ENCODE measurements at places on chromosomes 2 and 18. TPM values are rescaled to one million over a fixed set of nuclear protein-coding genes. Genes with fewer than 3 reads are reported as not detected.
A peak's percentile ranks its signal among the peaks of the same experiment; 100 is the strongest.

GRCh38 chr2:59413751-59414570 is 1139.5 kb downstream of the BCL11A start:
- no peak for DNase-seq

GRCh38 chr18:4271952-4272351 is 183.2 kb downstream of the DLGAP1 start:
- DNase-seq = no peak

GRCh38 chr18:23307567-23308295 is 145.4 kb upstream of the RIOK3 start:
- peak; percentile 55 for DNase-seq

DNA sequence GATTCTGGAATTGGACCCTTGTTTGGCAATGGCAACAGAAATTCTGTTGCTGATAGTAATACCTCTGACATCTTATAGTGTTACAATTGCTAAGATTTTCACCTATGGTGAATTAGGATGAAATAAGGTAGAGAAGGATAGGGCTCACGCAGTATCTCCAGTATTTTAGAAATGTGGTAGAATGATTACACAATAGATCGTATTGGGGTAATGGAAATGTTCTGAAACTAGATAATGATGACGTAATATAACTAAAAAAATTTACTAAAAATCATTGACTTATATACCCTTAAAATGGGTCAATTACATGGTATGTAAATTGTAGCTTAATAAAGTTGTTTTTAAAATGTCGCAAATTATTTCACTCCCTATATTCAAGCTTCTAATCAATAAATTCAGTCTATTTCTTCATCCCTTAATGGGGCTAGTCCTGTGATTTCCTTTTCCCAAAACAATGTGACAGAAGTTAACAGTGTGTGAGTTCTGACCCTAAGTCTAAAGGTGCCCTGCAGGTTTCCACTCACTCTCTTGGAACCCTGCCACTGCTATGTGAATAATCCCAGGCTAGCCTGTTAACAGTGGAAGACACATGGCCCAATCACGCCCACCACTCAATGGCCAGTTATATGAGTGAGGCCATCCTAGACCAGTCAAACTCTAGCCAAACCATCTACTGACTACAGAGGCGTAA is 31.2 kb downstream of the USP37 start:
- DNase-seq = peak; percentile 6

DNA sequence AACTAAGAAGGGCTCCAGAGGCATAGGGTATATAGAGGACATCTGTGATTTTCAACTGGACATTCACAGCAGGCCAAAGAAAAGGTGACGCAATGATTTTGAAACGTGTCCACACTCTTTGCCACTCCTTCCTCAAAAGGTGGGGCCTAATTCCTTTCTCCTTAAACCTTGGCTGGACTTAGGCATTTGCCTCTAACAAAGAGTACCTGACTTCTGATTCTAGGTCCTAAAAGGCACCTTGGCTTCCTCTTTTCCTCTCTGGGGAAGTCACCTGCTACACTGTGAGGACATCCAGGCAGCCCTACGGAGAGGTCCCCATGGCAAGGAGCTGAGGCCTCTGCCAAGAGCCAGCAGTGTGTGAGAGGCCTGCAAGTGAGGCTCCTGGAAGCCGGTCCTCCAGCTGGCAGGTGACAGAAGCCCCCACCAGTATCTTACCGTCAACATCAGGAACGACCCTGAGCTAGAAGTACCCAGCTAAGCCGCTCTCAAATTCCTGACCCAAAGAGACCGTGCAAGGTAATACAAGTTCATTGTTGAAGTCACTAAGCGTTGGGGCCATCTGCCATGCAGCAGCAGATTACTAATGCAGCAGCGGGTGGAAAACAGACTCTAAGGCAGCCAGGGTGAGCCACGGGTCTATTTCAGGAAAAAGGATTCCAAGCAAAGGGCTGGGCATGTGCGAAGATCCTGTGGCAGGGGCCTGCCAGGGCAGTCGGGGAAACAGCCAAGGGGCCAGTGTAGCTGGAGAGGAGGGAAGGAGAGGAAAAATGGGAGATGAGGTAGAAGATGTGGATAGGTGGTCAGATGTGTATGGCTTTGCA is 7.4 kb upstream of the HES6 start:
- DNase-seq = no peak

The B3GNT7 gene
- total RNA-seq = 13.6 TPM

DNA sequence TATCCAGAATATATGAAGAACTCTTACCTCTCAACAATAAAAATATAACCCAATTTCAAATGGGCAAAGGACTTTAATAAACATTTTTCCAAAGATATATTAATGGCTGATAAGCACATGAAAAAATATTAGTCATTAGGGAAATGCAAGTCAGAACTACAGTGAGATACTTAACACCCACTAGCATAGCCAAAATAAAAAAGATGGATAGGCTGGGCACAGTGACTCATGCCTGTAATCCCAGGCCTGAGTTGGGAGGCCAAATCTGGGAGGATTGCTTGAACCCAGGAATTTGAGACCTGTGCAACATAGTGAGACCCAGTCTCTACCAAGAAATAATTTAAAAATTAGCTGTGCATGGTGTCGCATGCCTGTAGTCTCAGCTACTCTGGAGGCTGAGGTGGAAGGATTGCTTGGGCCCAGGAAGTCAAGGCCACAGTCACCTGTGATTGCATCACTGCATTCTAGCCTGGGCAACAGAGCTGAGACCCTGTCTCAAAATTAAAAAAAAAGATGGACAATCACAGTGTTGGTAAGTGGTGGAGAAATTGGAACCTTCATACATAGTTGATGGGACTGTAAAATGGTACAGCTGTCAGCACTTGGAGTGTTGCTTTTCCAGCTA is 25.1 kb downstream of the MARCHF7 start:
- no peak for DNase-seq

DNA sequence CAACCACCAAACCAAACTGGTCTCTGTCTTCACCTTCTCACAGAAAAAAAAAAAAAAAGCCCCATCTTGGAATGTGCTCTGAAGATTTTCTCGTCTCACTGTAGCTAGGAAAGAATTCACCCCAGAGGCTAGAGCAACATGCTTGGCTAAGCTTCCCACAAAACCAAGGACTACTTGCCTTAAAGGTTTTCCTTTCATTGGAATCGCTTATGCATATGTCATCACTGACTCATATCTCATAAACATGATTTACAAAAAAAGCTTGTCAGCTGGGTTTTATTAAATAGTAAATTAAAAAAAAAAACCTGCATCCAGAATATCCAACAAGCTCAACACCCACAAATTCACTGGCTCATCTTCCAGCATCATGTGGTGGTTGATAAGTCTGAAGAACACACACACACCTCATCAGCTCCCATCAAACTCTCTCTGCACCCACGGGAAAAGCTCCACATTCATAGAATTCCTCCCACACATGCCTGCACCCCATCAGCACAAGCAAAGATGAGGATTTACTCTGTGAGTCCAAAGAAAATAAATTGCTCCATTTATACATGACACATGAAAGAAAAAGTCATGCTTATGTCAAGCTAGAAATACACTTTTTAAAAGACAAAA is 182.0 kb upstream of the TRIB2 start:
- DNase-seq = no peak
